ENCODE measurements at places on chromosomes 1 and 21.

- ATAC-seq: no peak
Measured at GRCh38 chr1:229768232-229768631, 142.2 kb downstream of the URB2 start.

DNA sequence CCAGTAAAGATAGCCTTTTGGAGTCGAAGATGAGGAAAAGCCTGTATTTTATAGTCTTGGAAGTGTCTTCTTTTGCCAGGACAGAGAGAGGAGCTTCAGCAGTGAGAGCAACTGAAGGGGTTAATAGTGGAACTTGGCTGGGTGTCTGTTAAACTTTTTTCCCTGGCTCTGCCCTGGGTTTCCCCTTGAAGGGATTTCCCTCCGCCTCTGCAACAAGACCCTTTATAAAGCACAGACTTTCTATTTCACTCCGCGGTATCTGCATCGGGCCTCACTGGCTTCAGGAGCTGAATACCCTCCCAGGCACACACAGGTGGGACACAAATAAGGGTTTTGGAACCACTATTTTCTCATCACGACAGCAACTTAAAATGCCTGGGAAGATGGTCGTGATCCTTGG lies at the start of gene VCAM1:
TSS of gene VCAM1 (plus strand) at position 253 of the 400 bp plus-strand sequence. CDS start at position 372, 119 bp downstream.
- no peak for ATAC-seq

- ATAC-seq: no peak
Measured at GRCh38 chr1:206792939-206793607, 20.8 kb upstream of the IL10 start.

GRCh38 chr21:37564341-37564923 lies 197.9 kb downstream of the DYRK1A start:
- ATAC-seq: peak; percentile 91

GRCh38 chr1:234899730-234900072 lies 228.9 kb downstream of the TOMM20 start:
- no peak for ATAC-seq

GRCh38 chr1:202323731-202324130 lies 18.0 kb downstream of the UBE2T start:
- ATAC-seq: no peak

DNA sequence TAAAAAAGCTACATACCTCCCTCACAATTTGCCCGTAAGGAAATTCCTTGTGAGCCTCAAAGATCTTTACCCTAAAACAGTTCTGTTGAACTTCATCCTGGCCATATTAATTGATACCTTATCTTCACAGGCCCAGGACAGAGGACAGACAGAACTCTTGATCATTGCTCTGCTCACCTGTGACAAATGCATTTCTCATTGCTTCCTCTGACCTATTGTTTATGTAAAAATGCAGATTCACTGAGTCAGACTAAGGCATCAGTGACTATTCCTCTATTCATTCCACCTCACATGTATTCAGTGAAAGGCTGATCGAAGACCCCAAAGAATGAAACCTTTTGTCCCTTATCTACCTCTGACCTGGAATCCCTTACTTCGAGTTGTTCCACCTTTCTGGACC lies 61.0 kb downstream of the BACH1 start:
- no peak for ATAC-seq

- ATAC-seq: no peak
Measured at GRCh38 chr21:27823652-27824201, 856.8 kb upstream of the ADAMTS5 start.

DNA sequence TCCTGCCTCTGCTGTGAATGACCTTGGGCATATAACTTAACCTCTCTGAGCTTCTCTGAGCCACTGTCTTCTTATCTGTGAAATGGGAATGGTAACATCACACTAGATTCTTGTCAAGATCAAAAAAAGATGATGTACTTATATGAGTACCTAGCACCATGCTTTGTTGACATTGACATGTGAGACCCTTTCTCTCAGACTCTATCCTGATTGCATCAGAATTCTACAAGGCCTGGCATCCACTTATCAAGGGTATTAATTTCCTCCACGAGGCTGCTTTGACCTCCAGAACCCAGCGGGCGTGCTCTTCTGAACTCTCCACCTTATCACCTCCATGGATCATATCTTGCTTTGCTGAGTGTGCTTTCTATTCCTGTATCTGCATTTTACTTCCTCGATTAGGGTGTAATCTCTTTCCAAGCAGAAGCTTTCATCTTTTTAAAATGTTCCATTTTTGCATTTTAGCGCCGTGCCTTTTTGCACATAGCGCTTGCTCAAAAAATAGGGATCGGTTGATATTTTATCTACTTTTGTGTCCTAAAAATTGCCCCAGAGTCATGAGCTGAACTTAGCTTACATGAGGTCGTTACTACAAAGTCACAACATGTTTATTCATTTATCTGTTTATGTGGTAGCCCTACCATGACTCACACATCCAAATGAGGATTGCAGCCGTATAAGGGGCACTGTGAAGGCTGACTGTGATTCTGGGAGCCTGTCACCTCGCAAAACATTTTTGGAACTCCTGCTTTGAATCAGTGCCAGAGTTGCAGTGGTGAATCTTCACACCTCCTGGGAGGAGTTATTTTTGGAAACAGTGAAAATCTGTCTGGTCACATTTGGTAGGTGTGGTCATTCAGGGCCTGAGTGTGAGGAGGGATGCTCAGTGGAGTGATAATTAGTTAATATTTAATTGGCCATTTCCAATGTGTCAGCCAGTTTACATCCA lies 63.2 kb downstream of the IER5 start:
- ATAC-seq: no peak

GRCh38 chr1:174815036-174815435 lies 184.7 kb upstream of the CACYBP start:
- ATAC-seq: peak; percentile 77

- ATAC-seq: peak; percentile 58
Measured at GRCh38 chr21:35606146-35606545, 454.2 kb downstream of the SETD4 start.

DNA sequence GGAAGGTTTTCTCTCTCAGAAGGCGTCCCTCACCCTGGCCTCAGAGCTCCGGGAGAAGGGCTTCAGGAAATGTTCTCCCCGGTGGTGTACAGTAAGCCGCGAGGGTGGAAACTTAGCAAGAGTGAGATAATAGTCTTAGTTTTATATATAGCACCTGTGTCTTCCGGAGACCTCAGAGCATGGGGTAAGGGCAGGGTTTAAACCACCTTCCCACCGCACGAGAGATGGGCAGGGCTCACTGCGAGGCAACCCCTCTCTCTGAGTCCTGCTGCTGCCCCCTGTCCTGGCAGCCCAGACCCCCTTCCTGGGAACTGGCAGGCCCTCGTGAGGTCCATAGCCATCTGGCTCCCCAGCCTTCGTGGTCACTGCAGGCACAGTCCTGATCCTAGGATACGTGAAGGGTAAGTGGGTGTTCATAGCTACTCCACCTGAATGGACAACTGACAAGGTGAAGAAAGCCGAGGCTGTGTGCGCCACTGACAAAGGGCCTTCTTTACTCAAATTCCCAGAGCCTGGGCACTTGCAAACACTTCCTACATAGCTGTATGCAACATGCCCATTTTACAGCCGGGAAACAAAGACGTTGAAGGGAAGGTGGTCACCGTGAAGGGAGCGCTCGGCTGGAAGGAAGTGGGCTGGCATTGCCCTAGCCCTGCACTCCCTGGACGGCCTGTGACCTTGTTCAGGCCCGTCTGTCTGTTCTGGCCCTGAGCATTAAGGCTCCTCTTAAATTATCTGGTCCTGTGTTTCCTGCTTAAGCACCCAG lies 26.9 kb downstream of the ITPKB start:
- ATAC-seq: peak; percentile 5

GRCh38 chr1:76867342-76868130 lies at the start of gene ST6GALNAC5:
TSS of gene ST6GALNAC5 (plus strand) at chr1:76867480.
- no peak for ATAC-seq

DNA sequence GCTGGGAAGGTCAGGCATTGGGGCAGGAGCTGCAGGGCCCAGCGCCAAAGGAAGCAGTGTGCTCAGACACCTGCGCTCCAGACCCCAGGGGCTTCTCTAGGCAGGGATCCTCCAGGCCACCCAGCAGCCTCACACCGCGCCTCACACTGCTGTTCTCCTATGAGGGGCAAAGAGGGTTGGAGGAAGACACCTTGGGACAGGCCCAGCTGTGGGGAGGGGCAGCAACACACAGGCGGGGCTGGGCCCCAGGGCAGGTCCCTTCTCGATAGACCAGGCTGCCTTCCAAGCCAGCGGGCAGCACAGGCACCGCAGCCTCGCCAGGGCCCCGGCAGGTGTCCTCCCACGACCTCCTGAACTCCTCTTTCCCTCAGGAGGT lies 20.7 kb upstream of the PRSS38 start:
- ATAC-seq: peak; percentile 15

DNA sequence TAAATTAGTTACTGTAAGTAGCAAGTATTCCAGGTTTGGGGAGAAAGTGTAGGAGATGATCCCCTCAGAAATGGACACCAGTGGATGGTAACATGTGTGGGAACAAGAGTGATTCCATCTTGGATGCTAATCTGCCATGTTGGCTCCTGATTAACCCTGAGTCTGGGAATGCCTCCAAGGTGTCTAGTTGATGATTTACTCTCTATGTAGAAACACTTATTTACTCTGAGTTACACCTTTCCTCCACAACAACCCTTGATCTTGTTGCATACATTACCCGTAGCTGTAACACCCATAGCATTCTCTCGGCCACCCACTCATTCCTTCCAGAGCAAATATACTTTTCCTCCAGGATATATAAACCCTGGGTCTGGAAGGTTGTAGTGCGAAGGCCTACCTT lies 315.9 kb upstream of the GREM2 start:
- ATAC-seq: no peak

DNA sequence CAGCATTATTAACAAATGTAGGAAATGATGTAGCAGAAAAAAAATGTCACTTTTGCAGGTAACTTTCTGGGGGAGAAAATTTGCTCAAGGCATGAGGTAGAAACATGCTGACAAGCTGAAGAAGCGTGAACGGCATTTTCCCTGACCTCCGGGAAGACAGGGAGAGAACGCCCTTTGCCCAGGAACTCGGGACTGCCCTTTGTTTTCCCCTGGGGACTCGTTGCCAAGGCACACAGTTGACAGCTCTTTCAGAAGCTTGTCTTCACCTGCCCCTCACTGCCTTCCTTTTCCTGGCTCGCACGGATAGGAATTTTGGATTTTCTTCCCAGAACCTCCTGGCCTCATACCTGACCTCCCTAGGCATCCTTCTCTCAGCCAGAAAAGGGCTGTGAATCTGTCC lies 52.7 kb upstream of the COA6 start:
- no peak for ATAC-seq

DNA sequence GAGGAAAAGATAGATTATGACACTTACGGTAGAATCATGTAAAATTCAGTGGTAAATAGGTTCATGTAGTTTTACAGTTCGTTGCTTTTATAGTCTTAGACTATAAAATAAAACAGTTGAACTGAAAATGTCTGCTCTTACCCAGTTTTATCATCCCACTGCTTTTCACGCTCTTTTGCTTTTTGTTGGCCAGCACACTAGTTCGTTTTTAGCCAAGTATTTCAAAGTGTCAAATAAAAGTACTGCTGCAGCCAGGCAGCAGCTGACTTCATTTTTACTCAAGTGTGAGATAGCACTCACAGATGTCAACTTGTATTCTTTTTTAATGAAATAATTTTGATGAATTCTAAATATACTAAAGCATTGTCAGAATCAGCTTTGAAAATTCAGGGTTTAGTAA lies 18.5 kb upstream of the BTG3 start:
- ATAC-seq: no peak

GRCh38 chr1:25774921-25775771 lies 24.8 kb upstream of the SELENON start:
- ATAC-seq: peak; percentile 56

DNA sequence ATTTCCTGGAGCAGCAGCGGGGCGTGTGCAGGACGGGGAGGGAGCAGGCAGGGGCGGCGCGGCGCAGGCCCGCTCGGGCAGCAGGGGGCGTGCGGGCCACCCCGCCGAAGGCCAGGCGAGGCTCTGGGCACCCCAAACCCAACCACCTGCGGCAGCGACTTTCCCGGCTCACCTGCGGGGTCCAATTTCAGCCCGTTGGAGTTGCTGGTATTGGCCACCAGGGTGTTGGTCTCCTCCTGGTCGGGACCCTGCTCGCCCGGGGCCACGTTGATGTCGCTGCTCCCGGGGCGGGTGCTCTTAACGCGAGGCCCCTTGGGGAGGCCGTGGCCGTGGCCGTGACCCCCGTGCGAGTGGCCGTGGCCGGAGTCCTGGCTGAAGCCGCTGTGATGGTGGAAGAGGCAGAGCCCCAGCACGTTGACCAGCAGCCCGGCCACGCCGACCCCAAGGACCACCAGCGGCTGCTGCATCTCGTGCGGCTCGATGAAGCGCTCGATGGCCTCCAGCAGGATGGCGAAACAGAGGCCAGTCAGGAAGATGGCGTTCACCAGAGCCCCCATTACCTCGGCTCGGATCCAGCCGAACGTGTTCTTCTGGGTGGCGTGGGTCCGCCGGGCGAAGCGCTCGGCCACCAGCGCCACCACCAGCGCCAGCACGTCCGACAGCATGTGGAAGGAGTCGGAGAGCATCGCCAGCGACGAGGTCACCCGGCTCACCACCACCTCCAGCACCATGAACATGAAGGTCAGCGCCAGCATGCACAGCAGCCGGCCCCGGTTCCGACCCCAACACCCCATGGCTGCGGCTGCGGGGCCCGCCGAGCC lies 932 bp downstream of the SLC30A1 start:
- ATAC-seq: peak; percentile 65

- no peak for ATAC-seq
Measured at GRCh38 chr1:234734412-234734835, 124.4 kb upstream of the IRF2BP2 start.

- peak; percentile 62 for ATAC-seq
Measured at GRCh38 chr1:12597792-12598191, 20.2 kb downstream of the DHRS3 start.

GRCh38 chr21:44043613-44044012 lies 31.5 kb downstream of the TRAPPC10 start:
- ATAC-seq: no peak

DNA sequence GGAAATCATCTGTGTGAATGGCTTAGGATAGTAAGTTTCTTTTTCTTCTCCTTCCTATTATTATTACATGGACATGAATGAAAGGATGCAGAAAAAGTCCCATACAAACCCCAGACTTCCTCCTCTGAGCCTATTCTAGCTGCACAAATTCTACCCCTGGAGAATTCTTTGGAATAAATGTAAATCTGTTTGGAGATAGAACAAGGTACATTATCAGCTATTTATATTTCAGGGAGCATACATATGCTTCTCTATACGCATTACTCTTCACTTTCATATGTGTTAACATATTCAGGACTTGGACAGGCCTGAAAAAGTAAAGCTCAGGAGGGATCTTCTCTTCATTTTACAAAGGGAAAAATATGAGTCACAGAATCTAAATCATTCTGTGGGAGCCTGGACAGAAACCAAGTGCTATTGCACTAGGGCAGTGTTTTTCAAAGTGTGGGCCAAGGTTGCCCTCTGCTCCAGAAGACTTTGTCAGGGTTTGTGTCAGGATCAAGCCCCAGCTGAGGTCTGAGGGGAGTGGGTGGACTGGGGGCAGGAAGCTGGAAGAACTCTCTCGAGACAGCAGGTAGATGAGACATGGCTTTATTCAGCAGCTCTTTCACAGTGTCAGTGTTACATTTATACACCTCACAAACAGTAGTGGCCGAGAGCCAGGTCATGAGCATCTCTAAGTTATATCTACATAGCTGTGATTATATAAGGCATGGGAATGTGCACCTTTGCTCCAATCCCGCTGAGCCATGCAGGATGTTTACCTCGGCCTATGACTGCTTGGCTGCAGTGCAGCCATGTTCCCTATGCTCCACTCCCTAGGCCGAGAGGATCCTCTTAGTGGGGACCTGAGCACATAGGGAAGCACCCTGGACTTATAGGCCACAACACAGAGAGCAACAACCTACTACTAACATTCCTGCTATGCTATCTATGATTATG lies 114.3 kb downstream of the GDAP2 start:
- peak; percentile 24 for ATAC-seq

- ATAC-seq: no peak
Measured at GRCh38 chr1:52432807-52433206, 28.4 kb downstream of the PRPF38A start.

GRCh38 chr1:3879787-3880428 lies 20.2 kb downstream of the C1orf174 start:
- ATAC-seq: no peak
